ENCODE measurements at places on chromosomes 3 and 15.

GRCh38 chr3:194405766-194406165 is 6.7 kb upstream of the GP5 start:
- no peak for DNase-seq

- no peak for DNase-seq
These were observed 18.3 kb downstream of the MAGEL2 start for GRCh38 chr15:23629234-23629805.

DNA sequence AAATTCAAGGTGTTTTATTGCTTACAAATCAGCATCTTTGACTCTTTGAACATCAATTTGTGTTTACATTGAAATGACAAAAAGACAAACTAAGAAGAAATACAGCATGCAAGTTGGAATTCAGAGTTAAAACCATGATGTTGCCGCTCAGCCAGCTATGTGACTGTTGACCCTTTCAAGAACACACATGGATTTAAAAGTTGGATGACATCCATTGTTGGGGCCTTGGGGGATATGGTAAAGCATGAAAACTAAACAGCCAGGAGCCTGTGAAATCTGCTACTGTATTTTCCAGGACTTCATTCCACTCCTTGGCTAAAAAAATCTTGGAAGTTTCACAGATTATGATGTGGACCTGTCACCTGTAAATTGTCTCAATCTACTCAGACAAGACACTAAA is 4.6 kb downstream of the P2RY1 start:
- no peak for DNase-seq

DNA sequence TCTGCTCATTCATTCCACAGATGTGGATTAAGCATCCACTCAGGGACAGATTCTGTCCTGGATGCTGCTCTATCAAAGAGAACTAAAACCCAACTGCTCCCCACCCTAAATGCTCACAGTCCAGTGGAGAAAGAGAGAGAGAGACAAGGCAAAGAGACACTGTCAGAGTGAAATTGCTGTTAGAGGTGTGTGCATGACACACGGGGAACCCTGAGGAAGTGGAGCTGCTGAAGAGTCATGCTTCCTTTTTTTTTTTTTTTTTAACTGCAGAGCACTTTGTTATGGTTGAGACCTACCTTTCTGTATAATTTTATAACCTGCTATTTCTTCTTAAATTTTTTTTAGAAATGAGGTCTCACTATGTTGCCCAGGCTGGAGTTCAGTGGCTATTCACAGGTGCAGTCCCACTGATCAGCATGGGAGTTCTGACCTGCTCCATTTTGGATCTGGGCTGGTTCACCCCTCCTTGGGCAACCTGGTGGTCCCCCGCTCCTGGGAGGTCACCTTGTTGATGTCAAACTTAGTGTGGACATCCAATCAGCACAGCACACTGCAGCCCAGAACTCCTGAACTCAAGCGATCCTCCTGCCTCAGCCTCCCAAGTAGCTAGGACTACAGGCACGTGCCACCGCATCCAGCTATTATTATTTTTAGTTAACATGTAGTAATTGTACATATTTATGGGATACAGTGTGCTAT is 18.2 kb upstream of the PSTPIP1 start:
- DNase-seq, result no peak

DNA sequence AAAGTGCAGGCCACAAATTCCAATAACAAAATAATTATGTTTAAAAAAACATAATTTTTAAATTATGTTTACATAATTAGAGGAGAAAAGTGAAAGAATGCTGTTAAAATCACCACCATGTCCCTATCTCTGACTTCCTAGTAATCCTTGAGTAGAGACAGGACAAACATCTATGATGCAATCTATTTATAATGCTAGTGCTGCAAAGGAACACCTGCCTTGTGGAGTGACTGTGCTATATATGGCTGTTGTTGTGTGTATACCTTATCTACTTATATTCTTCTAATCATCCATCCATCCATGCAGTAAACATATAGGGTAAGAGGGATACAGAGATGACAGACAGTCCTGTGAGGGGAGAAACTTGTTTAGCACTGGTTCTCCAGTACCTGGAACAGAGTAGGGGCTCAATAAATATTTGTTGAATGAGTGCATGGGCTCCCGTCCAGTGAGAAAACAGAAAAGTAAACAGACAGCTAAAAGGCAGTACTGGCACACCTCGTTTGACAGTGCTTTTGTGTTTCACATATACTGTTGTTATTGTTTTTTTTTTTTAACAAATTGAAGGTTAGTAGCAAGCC is 229.3 kb upstream of the UBE2E1 start:
- DNase-seq, result no peak

DNA sequence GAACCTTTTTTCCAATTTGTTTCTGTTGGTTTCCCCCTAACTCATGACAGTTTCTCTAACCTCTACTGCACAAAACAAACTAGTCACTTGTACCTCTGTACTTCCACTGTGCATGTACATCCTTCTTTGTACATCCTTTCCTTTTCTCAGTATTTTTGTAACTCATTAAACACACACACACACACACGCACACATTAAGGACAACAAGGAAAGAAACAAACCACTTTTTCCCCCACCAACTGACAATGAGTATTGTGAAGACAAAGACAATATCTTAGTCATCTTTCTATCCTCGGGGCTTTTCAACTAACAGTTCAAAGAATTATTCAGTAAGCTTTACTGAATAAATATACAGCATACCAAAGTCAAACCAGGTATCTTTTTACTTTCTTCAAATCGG is 170.5 kb downstream of the VPS13C start:
- no peak for DNase-seq

GRCh38 chr15:75739791-75740190 is 27.1 kb upstream of the CSPG4 start:
- no peak for DNase-seq
